Hindlimb muscle (tissue), 1 donor: ENCODE measurements at places on chromosomes 12 and 14. TPM values are rescaled to one million over a fixed set of nuclear protein-coding genes. Genes with fewer than 3 reads are reported as not detected.

Gene CD69
- 0.74 TPM for polyA plus RNA-seq

Gene RFLNA
- 6.9 TPM for polyA plus RNA-seq

Gene TMTC1
- 57.0 TPM for polyA plus RNA-seq

Gene ACSS3
- 8.2 TPM for polyA plus RNA-seq
